GM12892 (cell line): ENCODE measurements at places on chromosomes 5 and 9.

GRCh38 chr9:82543726-82544125 is 519.2 kb downstream of the RASEF start:
- no peak for DNase-seq

- no peak for DNase-seq
Observed at GRCh38 chr9:94779693-94780290, 53.3 kb downstream of the AOPEP start.

- no peak for DNase-seq
Observed at GRCh38 chr9:121757281-121757585, 105.8 kb downstream of the DAB2IP start.

DNA sequence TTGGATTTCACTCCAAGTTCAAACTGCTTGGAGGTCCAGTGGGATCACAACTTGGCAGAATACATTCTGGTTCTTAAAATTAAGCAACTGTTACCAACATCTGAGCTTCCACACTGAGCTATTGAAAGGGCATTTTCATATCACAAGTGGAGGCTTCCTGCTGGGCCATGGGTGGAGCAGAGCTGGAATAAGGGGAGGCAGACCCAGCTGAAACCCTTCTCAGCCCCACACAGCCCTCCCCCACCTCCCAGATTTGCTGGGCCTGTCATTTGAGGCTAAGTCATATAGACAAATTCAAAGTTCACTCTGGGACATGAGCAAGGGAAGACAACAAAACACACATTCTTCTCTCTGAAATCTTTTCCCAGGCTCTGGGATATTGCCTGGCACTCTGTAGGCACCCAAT is 79.9 kb downstream of the ACTL7B start:
- DNase-seq = no peak

- no peak for DNase-seq
Observed at GRCh38 chr5:131942016-131942415, 3.4 kb downstream of the MEIKIN start.

DNA sequence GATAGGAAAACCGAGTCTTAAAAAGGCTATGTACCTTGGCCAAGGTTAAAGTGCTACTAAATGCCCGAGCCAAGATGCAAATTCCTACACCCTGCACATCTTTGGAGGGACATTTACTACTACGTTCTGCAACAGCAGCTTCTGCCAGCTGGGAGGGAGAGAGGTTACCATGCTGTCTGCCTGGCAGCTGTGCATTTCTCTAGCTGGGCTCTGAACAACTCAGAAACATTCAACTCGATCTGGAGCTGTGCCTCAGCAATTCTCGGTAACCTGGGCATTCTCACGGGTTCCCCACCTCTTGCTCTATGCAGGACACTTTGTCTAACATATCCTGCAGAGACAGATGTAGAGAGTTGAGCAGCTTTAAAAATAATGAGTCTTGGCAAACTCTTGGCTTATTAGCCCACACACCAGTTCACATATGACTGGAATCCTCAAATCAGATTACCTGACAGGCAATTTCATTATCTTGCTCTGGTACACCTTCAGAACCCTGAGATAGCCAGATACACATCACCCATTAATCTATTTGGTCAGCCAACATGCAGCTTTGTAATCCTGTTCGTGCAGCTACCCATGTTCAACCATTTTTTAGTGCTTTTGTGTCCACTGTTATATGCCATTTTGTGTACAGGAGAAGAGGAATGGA is 115.8 kb downstream of the EFNA5 start:
- no peak for DNase-seq

DNA sequence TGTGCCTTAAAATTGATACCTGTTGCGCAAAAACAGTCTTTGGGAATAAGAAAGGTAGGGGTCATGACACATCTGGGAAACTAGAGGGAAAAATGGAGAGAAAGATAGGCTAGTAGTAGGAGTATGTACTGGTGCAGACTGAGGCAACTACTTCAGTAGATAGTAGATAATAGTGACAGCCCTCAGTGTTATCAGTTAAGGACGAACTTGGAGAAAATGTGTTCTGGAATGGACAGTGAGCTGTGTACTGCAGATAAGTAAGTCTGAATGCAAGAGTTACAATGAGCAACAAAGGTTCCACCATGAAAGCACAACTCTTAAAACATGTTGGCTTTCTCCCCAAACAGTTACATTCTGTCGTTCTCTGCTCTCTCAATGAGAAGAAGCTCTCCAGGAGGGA is 6.5 kb upstream of the INSL6 start:
- DNase-seq = no peak

- DNase-seq = no peak
Observed at GRCh38 chr5:86232246-86232645, 385.5 kb upstream of the COX7C start.
